NCI-H510A (cell line): ENCODE measurements at places on chromosomes 5 and 9.

GRCh38 chr5:175246889-175247520, 197.0 kb downstream of the DRD1 start:
- no peak for DNase-seq

DNA sequence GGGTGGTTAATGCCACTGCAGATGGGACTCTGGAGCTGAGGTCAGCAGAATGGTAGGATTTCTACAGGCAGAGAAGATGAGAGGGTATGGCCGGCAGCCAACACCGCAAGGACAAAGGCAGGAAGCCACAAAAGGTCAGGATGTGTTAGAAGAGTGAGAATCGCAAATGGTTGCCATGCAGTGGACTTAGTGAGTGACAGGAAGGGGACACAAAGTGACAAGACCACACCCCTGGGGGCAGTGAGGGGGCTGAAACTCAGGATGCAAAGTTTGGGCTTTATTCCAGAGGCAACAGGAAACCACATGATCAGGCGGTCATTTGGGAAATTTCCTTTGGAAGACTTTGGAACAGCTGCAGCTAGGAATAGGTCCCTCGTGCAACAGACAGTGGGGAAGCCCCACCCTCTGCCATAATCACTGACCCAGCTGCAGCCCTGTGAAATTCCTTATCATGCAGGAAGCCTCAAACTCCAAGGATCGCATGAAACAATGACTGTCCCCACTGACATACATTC, 14.2 kb upstream of the CCDC180 start:
- peak; percentile 13 for DNase-seq

DNA sequence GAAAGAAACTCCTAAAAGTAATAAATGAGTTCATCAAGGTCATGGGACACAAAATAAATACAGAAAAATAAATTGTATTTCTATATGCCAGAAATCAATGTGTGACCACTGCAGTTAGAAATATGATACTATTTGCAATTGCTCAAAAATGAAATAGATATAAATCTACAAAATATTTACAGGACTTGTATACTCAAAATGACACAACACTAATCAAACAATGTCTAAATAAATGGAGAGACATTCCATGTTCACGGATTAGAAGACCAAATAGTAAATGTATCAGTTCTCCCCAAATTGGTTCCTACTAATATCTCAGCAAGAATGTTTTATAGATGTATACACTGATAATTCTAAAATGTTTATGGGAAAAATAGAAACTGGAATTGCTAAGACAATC, 345.3 kb downstream of the NR2F1-AS1 start:
- DNase-seq, result no peak

GRCh38 chr5:158461240-158461854, 602.4 kb upstream of the CLINT1 start:
- DNase-seq, result no peak

DNA sequence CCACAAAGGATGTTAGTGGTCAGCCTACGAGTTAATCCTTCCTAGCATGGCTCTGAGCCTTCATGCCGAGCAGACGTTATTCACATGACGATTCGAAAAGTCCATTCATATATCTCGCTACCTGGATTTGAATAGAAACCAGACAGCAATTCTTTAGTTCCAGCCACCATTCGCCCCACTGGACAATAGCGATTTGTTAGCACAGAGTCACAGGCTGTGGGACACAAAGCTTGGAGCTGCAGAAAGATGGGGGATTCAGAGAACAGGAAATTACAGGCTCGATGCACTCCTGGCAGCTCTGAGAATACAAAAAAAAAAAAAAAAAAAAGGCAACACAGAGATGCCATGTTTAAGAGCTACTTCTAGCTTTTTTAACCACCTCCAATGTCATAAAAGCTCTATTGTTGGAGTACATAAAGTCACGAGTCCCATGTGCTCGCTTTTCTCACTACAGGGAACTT, 110.7 kb downstream of the NR6A1 start:
- DNase-seq, result peak; percentile 2

- no peak for DNase-seq
These were observed 348.6 kb upstream of the RGMB start for GRCh38 chr5:98424681-98425450.
